ENCODE measurements at places on chromosomes 12 and 14.

DNA sequence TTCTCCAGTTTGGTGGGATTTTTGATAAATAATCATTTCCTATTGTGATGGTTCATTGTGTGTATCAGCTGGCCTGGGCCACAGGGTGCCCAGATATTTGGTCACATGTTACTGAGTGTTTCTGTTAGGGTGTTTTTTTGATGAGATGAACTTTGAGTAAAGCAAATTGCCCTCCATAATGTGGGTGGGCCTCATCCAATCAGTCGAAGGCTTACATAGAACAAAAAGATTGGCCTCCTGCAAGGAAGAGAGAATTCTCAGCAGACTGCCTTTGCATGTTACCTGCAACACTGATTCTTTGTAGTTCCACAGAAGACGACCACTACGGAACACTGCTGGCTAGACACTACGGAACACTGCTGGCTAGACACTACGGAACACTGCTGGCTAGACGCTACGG is 441.6 kb downstream of the GLT1D1 start:
- DNase-seq, result no peak

GRCh38 chr12:16833376-16834015 is 227.5 kb upstream of the LMO3 start:
- no peak for DNase-seq

DNA sequence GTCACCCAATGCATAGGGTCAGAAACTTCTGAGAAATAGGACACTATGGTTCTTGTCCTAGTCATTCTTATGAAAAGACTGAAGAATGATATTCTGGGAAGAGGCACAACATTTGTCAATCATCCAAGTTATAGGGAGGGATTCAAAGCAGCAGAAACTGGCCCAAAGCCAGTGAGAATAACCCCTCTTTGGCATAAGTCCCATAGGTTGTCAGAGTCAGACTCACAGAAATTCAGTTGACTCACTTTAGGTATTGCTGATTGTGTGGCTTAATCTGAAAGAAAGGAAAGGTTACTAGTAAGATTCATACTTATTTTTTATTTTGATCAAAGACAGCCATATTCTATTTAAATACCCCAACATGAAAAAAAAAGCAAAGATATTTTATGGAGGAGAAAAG is 151.0 kb downstream of the SRGAP1 start:
- no peak for DNase-seq

DNA sequence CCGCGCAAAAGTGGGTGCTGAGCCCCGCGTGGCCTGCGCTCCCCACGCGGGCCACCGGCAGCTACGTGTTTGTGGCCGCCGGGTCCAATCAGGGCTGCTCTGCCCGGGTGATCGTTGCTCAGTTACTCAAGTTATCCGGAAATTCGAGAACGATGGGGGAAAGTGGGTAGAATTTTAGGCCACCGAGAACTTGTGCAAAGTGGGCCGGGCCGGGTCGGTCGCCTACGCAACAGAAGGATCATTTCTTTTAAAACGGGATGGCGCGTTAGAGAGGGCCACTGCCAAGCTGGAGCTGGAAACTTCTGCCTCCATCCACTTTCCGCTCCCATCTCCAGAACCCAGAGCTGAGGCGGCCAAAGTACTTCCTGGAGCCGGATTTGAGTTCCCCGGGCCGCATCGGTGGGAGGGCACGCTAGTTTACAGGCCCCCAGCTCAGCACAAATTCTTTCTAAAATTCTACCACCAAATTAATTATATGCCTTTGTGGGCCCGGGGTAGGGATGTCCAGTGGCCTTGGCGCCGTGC is 3.5 kb downstream of the RFX4 start:
- no peak for DNase-seq

- DNase-seq, result no peak
Measured at GRCh38 chr12:51821440-51822260, 26.9 kb downstream of the FIGNL2 start.

DNA sequence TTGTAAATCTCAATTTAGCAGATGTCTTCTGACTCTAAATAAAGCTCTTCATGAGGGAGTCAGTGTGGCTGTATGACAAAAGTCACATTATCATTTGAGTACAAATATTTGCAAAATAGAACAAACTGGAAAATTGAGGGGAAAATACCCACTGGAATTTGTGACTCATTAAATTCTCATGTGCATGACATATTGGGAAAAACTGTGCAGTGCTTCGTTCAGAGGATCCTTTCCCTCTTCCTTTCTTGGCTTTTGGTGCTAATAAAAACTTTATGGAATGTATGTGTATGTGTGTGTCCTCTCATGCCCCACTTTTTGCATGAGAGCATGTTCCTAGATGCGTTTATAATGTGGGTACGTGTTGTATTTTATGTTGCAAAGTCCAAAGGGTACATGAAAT is 267.8 kb downstream of the KTN1 start:
- no peak for DNase-seq

DNA sequence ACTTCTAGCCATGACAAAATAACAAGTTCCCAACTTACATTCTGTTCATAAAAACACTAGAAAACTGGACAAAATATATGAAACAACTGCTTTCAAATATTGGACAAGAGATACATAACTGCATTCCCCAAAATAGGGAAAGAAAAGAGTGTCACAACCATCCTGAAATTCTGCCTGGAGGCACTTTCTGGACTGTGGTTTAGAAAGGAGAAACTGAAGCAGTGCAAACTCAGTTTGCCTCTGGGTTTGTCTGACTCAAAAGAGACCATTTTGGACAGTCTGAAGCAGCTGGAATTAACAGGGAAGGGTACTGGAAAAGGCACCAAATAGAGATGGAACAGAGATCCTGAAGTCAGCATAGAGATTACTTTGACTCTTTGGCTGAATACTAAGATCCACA is 11.3 kb upstream of the SYT1 start:
- DNase-seq, result no peak

- DNase-seq, result no peak
Measured at GRCh38 chr12:116968986-116969385, 58.2 kb downstream of the FBXW8 start.

- no peak for DNase-seq
Measured at GRCh38 chr12:51450806-51451205, 26.2 kb downstream of the SLC4A8 start.

DNA sequence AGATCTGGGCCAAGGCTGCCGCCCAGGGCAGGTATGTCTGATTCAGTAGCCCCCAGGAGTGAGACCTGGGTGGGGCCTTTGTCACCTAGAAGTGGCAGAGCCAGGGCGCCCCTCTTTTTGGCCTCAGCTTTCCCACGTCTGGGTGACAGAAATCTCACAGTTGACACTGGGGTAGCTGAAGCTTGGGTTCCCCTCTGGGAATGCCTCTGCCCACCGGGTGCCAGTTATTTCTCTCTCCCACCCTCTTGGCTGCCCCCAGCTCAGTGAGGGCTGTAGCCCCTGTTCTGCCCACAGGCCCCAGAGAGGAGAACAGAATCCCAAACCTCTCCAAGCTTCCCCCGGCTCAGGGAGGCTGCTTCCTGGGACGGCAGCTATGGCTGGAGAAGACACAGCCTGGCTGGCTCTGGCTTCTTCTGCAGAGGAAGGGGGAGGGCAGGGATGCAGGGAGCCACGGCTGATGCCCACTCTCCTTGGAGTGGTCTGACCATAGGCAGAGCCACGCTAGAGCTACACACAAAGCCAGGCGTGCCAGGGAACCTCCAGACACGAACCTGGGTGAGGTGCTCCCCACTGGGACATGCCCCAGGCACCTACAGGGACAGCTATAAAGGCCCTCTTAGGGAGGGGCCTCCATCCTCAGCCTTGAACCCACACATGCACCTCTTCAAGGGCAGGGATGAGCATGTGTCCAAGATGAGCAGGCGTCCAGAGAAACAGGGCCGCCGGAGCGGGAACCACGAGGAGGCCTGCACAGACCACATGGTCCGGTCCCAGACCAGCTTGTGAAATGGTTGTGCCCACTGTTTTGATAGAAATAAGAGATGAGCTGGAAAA is 51.7 kb downstream of the BEGAIN start:
- DNase-seq, result no peak

GRCh38 chr12:91513313-91513712 is 330.7 kb upstream of the DCN start:
- DNase-seq, result no peak

GRCh38 chr14:30005114-30005808 is 77.6 kb upstream of the PRKD1 start:
- DNase-seq, result peak; percentile 35
